ENCODE measurements at places on chromosomes 5 and 9. TPM values are rescaled to one million over a fixed set of nuclear protein-coding genes. Genes with fewer than 3 reads are reported as not detected.

The STK10 gene
- polyA plus RNA-seq = 7.8 TPM

The NIM1K gene
- polyA plus RNA-seq = not detected

The PDZD2 gene
- under 0.01 TPM for polyA plus RNA-seq

The CDH9 gene
- 0.03 TPM for polyA plus RNA-seq

The KIF12 gene
- polyA plus RNA-seq = 12.5 TPM

The GPX3 gene
- polyA plus RNA-seq = 1,506 TPM

The HAPLN1 gene
- polyA plus RNA-seq = not detected

The PCDHB6 gene
- polyA plus RNA-seq = 0.01 TPM

The QRFP gene
- not detected for polyA plus RNA-seq

The CCL27 gene
- polyA plus RNA-seq = not detected

The FBXL7 gene
- polyA plus RNA-seq = not detected

The IFNA2 gene
- not detected for polyA plus RNA-seq

The CKMT2 gene
- polyA plus RNA-seq = 8.8 TPM

The FBP2 gene
- polyA plus RNA-seq = not detected

The MEGF10 gene
- not detected for polyA plus RNA-seq

The VLDLR gene
- 10.5 TPM for polyA plus RNA-seq

The NR5A1 gene
- 43.2 TPM for polyA plus RNA-seq

The NME5 gene
- polyA plus RNA-seq = not detected

The WNT8A gene
- 0.04 TPM for polyA plus RNA-seq

The PCDHGA11 gene
- polyA plus RNA-seq = 0.04 TPM

The SPINK7 gene
- not detected for polyA plus RNA-seq

The SV2C gene
- not detected for polyA plus RNA-seq

The SPATA31D4 gene
- polyA plus RNA-seq = not detected

The SPINK4 gene
- 2.0 TPM for polyA plus RNA-seq

The DDX4 gene
- polyA plus RNA-seq = not detected

The SPINK13 gene
- polyA plus RNA-seq = not detected

The KLF9 gene
- 7.2 TPM for polyA plus RNA-seq

The TOR4A gene
- polyA plus RNA-seq = 16.4 TPM

The ZBTB34 gene
- 8.7 TPM for polyA plus RNA-seq

The FREM1 gene
- polyA plus RNA-seq = 202 TPM

The TAF1L gene
- polyA plus RNA-seq = not detected

The BTNL3 gene
- polyA plus RNA-seq = not detected

The ZFP2 gene
- 0.29 TPM for polyA plus RNA-seq

The GRXCR2 gene
- polyA plus RNA-seq = not detected

The PHAX gene
- polyA plus RNA-seq = 14.5 TPM

The PCDHGA4 gene
- 0.49 TPM for polyA plus RNA-seq

The ZBED3 gene
- 8.1 TPM for polyA plus RNA-seq

The SYK gene
- not detected for polyA plus RNA-seq

The ORM2 gene
- 855 TPM for polyA plus RNA-seq

The FOXD4L3 gene
- 0.20 TPM for polyA plus RNA-seq

The MRPL36 gene
- polyA plus RNA-seq = 70.5 TPM

The CYLC2 gene
- not detected for polyA plus RNA-seq

The TPM2 gene
- 10.7 TPM for polyA plus RNA-seq

The WDR38 gene
- not detected for polyA plus RNA-seq

The CSF2 gene
- not detected for polyA plus RNA-seq

The CARTPT gene
- polyA plus RNA-seq = not detected

The UNC13B gene
- 17.8 TPM for polyA plus RNA-seq

The ZNF366 gene
- polyA plus RNA-seq = not detected

The HSPB3 gene
- not detected for polyA plus RNA-seq

The GPSM1 gene
- 3.4 TPM for polyA plus RNA-seq

The BHMT2 gene
- polyA plus RNA-seq = 13.8 TPM

The PCDHGB1 gene
- polyA plus RNA-seq = 1.0 TPM

The AQP3 gene
- 12.2 TPM for polyA plus RNA-seq

The BNC2 gene
- not detected for polyA plus RNA-seq

The PCDHGA6 gene
- polyA plus RNA-seq = 0.51 TPM

Measured in HepG2 (cell line).